ENCODE measurements at places on chromosomes 5 and 9.

GRCh38 chr5:81898403-81898802 is 73.4 kb upstream of the ATG10 start:
- no peaks in the 10 kb centered on the region for H3K36me3 ChIP-seq
- H3K27ac ChIP-seq = no peak overlapping the region
- no peak for DNase-seq
- no peak overlapping the region for H3K4me3 ChIP-seq
- no peaks in the 10 kb centered on the region for H3K27me3 ChIP-seq

DNA sequence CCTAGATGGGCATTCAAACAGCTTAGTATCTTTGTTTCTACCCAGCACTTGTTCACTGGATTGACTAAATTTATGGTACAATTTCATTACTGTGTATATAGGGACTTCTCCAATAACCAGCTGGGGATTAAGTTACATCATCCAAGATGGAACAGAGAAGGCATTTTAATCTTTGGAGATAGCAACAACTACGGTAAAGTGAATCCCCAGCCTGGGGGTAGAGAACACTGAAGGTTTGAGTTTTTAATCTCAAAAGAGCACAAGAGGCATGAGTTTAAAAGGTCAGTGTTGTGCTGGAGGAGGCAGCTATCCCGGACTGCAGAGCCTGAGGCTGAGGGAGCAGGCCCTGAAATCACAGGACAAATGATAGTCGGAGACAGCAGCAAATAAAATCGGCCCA is 28.6 kb downstream of the DDX31 start:
- H3K27me3 ChIP-seq = no peaks in the 10 kb centered on the region
- no peak overlapping the region for H3K27ac ChIP-seq
- peaks cover 54% of the 10 kb centered on the region for H3K36me3 ChIP-seq
- no peaks in the 10 kb centered on the region for H3K4me1 ChIP-seq
- no peak overlapping the region for H3K4me3 ChIP-seq

- H3K27me3 ChIP-seq = peaks cover 3% of the 10 kb centered on the region
- H3K4me3 ChIP-seq = peak overlapping the region; percentile 96
- peak overlapping the region; percentile 94 for H3K27ac ChIP-seq
- peaks cover 28% of the 10 kb centered on the region for H3K4me1 ChIP-seq
- DNase-seq = peak; percentile 61
Observed at GRCh38 chr5:96660971-96661854, 963 bp upstream of the CAST start.

GRCh38 chr5:93736284-93736683 is 5.1 kb downstream of the POU5F2 start:
- no peaks in the 10 kb centered on the region for H3K27me3 ChIP-seq
- no peak overlapping the region for H3K4me3 ChIP-seq
- no peak for DNase-seq

DNA sequence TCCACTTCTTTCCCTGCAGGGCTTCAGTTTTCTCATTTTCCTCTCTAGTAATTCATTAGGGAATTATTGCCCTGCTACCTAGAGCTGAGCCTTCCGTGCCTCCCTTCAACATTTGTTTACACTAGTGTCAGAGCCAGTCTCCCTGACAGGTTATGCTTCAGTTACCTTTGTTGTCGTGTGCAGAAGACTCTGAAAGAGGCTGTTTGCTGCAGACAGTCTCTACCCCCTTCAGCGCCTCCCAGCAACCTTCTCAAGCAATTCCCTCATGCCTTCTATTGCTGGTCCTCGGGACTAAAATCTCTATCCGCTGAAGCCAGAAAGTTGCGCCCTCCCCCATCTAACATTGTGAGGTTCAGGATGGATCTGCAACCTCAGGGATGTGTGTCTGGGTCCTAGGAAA is 12.8 kb downstream of the RALGPS1 start:
- no peak for DNase-seq
- no peak overlapping the region for H3K27ac ChIP-seq
- no peaks in the 10 kb centered on the region for H3K4me1 ChIP-seq
- no peak overlapping the region for H3K4me3 ChIP-seq
- H3K27me3 ChIP-seq = no peaks in the 10 kb centered on the region

GRCh38 chr5:178467568-178468195 is 122.5 kb downstream of the COL23A1 start:
- no peak overlapping the region for H3K27ac ChIP-seq
- DNase-seq = no peak
- H3K4me1 ChIP-seq = no peaks in the 10 kb centered on the region

GRCh38 chr9:13279284-13280141 is at the start of gene MPDZ:
Gene MPDZ (minus strand): TSS chr9:13279692. CDS start chr9:13250315, 29,377 bp downstream.
- no peak for DNase-seq
- H3K4me1 ChIP-seq = no peaks in the 10 kb centered on the region
- H3K27me3 ChIP-seq = peaks cover 24% of the 10 kb centered on the region
- H3K27ac ChIP-seq = no peak within 1 kb of the TSS

GRCh38 chr5:112310746-112311145 is 108.3 kb downstream of the EPB41L4A start:
- no peak overlapping the region for H3K4me3 ChIP-seq
- H3K4me1 ChIP-seq = no peaks in the 10 kb centered on the region
- no peak for DNase-seq
- H3K27me3 ChIP-seq = peaks cover 5% of the 10 kb centered on the region

- DNase-seq = no peak
- H3K4me3 ChIP-seq = no peak overlapping the region
Observed at GRCh38 chr9:130785940-130786508, 49.0 kb upstream of the ABL1 start.

DNA sequence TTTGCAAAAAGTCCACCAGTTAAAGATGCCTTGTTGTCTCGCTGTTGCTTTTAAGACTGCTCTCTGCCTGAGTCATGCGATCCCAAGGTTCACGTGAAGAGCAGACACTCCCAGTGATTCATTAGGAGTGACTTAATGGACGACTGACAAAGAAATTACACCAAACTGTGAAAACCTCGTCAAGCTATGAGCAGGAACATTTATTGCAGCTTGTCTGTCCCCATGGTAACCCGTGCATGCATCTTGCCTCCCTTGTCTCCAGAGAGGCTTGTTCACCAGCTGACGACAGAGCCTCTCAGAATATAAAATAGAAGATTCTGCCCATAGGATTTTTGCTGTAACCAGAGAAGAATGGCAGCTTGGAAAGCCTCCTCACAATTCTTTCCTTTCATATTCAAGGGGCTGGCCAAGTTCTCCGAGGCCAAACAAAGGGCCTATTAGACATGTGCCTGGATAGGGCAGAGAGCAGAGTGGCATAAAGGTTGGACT is 352.7 kb downstream of the SPOCK1 start:
- H3K27ac ChIP-seq = no peak overlapping the region
- H3K36me3 ChIP-seq = no peaks in the 10 kb centered on the region
- H3K4me3 ChIP-seq = no peak overlapping the region
- H3K27me3 ChIP-seq = peaks cover 7% of the 10 kb centered on the region
- H3K4me1 ChIP-seq = no peaks in the 10 kb centered on the region
